ENCODE measurements at places on chromosomes 3 and 15.

GRCh38 chr15:56811586-56811985 is 78.3 kb upstream of the ZNF280D start:
- no peak for DNase-seq

DNA sequence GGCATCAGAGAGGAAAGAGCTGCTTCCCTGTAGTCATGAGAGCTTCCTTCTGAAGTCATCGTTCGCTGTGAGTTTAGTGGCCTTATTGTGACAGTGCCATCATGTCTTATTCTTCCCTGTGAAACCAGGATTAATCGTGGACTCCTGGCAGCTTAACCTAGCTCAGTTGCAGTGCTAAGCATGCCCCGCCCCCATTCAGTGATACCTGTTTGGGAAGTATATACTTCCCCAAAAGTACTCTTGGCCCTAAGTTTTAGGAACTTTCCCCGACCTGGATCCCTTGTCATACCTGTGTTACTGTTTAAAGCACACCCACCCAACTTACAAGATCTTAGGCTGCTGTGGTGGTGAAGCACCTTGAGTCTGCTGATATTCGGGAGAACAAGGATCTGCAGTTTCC is 32.1 kb upstream of the TIMP4 start:
- DNase-seq: no peak

DNA sequence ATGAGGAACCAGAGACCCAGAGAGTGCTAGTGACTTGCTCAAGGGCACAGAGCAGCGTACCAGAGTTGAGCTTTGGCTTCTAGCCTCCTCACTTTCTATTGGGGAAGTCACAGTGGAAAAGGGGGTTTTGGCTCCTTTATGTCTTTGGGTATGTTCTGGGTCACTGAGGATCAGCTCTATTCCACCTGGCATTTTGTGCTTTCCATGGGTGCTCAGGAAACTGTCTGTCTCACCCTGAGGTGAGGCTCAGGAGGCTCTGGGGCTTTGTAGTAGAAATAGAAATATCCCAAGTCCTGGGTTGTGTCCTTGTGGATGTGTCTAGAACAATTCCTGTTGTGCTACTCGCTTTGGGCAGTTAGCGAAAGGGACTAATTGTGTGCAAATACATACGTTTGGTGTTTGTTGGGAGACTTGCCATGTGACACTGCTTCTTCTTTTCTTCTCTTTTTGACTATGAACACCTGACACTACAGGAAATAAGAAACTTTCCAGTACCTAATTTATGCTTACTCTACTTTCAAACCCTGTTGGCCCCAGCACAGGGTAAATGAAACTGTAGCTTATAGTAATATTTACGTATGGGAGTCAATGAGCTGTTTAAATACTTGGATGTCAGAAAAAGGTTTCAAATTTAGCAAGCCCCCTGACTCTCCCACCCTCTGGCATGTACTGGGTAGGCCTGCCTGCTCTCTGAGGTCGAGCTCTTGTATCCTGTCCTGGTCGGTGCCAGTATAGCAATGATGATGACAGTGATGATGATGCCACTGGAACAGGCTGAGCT is 35.6 kb downstream of the SMAD3 start:
- no peak for DNase-seq

- no peak for DNase-seq
Measured at GRCh38 chr15:85313339-85313738, 67.1 kb upstream of the AKAP13 start.

GRCh38 chr15:98813951-98814350 is 165.6 kb downstream of the IGF1R start:
- DNase-seq: no peak

DNA sequence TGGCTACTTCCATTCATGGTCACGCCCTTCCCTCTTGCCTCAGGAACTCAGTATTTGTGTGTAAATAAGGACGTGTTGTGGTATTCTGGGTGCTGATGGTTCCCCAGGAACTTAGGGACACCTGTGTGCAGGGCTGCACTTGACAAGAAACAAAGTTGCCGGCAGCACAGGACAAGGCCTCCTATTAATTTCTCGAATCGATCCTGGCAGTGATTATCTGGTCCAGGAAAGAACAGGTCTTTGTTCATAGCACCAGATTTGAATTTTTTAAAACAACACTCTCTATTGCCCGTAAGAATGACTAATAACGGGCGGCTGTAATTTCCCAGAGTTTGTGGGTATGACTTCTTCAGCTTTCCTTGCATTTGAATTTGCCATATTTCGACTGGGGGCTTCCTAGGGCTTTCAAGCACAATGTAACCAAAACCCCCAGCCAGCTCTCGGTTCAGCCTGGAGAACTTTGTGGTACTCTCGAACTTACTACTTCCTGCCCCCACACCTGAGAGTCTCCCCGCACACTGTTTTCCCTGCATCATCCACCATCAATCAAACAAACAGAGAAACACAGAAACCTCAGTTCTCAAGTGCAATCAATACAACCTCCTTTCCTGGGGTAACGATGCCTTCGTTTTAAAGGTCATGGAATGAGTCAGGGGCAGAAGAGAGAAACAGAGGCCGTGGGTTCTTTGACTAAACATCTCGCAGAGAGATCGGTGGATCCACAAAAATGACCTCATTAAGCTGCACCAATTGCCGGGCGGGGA is 241.7 kb upstream of the ICE2 start:
- no peak for DNase-seq

DNA sequence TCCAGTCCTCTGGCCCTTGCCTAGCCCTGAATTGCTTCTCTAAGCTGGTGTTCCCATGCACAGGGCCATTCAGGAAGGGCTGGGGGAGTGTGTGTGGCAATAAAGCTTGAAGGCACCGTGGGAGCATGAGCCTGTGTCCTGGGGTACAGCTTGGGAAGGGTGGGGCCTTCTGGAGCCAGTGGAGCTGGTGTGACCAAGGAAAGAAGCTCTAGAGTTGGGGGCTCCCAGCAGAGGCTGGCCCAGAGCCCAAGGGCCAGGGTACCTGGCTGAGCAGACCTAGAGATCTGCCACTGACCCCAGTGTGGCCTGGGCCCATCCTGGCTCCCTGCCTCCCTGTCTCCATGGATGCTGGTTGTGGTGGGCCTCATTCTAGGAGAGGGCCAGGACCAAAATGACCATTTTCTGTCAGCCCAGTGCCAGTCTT is 8.1 kb downstream of the ABTB1 start:
- no peak for DNase-seq

GRCh38 chr3:47859956-47860605 is 57.1 kb downstream of the DHX30 start:
- DNase-seq: no peak

DNA sequence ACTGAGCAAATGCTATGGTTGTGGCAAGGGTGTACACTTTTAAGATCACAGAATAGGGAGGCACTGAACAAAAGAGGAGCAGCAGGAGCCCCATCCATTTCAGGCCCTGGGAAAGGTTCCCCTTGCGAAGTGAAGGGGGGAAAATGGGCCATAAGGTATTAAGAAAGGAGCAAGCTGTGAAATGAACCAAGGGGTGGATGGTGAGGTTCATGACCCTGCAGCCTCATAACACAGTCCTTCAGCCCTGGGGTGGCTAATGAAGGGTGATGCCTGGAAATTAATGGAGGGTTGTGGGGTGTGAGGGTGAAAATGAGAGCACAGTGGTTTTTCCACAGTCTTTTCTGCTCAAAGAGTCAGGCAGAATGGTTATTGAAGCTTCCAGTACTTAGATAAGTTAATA is 150.1 kb downstream of the PDZRN3 start:
- DNase-seq: no peak

- DNase-seq: no peak
Measured at GRCh38 chr3:73098873-73099272, 37.4 kb downstream of the EBLN2 start.

GRCh38 chr3:23480329-23480714 is 277.2 kb downstream of the UBE2E2 start:
- no peak for DNase-seq

GRCh38 chr15:90869140-90869541 is 753 bp downstream of the FURIN start:
- no peak for DNase-seq

GRCh38 chr15:34663101-34663500 is 79.7 kb upstream of the GOLGA8B start:
- DNase-seq: no peak

- no peak for DNase-seq
Measured at GRCh38 chr3:143529018-143529478, 319.2 kb downstream of the SLC9A9 start.

DNA sequence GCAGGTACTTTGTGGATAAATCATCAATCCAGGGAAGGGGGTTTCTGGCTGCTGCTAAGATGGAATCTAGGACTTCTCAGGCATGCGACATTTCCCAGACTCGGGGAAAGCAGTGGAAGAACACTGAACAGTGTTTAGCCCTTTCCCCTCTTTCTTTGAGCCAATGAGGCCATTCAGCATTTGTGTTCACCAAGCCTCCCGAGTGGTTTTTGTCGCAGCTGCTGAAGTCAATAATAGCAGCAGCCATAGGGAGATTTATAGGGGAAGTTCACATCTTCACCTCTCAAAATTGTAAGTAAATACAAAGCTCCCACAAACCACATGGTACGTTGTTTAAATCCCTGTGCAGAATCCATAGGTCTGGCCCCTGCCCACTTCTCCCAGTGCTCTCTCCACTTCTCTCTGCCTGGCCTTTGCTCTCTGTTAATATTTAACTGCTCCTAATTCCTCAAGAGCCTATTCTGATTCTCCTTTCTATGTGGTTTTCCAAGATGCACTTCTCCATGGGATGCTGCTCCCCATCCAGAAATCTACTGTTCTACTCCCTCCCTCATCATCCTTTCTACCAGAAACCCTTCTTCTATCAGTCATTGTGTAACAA is 230.7 kb downstream of the SHQ1 start:
- no peak for DNase-seq

GRCh38 chr3:45597581-45597980 is 3.0 kb downstream of the LIMD1 start:
- DNase-seq: no peak

GRCh38 chr3:83226751-83227150 is 1465.3 kb upstream of the GBE1 start:
- no peak for DNase-seq

DNA sequence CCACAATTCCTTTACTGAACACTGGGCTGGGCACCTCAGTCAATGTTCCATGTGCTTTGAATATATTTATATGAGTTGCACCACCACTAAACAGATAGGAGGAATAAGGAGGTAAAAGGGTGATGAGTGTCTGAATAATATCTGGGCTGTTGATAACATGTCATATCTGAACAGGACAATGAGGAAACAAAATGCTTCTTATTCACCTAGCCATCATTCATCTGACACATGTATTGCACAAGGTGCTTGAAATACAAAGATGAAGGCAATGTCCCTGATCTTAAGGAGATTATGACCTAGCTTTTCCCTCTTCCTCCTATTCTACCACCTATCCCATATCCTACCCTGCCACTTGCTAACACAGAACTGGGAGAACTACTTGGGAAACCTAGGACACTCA is 8.0 kb upstream of the CERS3 start:
- no peak for DNase-seq

DNA sequence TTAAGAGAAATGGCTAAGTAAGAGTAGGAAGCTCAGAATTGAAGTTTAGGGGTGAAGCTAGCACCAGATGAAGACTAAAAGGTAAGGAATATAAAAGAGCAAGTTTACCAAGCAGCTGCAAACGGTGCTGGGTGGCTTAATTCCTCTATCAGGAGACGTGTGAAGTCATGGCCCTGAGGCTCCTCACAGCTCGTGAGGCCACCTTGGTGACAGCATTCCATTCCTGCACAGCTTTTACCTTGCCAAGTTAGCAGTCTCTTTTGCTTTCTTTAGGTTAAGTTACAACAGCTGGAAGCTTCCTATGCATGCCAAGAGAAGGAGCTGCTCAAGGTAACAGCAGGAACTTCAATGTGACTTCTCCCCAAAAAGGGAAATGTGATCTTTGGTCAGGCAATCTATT is 6.4 kb downstream of the TMCO5A start:
- DNase-seq: no peak

DNA sequence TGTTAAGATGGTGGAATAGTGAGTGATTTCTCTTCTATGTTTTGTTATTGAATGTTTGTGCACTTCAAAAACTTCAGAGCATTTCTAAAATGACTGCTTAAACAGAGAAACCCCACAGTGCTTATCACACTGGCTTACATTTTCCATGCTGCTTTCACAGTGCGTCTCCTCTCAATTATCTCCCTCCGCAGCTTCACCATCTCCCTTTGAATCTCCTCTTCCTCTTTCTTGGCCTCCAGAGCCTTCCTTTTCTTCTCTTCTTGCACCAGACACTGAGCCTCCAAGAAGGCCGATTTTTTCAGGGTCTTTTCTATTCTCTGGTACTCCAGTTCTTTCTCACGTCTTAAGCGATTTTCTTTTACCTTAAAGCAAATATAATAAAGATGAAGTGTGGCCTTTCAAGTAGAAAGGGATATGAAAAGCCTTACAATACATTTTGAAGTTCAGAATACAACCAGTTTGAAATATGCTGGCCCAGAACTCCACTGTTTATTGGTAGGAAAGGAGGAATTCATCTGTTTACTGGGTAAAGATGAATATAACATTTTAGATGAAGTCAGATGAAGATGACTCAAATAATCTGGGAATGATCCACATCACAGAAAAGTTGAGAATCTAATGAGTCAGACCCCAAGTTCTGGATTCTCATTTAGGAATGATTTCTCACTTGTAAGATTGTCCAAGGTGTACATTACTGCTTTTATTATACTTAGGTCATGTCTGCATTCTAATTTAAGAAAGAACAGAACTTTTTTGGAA is 21.4 kb downstream of the CCDC191 start:
- DNase-seq: no peak

DNA sequence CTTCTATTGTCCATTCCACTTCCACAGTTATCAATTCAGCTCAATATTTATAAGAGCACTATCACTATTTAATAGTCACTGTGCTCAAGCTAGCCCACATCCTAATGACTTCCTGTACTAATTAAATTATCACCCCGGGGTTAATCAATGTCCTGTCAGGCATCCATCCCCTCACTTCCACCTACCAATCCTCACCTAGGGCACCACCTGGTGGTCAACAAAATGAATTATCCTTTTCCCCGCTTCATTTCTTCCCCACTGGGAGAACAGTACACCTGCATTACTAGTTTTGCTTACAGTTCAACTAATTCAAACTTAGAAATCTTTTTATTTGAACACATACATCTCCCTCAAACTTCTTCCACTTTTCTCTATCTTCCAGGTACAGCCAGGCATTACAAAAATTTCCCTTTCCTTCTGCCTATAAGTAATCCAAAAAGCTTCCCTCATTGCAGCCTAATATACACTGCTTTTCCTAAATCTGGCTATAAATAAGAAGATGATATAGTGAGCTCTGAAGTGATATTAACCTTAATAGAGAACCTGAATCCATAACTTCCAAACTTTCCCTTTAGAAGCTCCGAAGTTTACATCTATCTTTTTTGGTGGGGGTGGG is 68.5 kb downstream of the TMCC1 start:
- peak; percentile 60 for DNase-seq
